ENCODE measurements at places on chromosomes 3 and 15.

- no peak for DNase-seq
Measured at GRCh38 chr15:97748576-97748975, 211.9 kb upstream of the ARRDC4 start.

DNA sequence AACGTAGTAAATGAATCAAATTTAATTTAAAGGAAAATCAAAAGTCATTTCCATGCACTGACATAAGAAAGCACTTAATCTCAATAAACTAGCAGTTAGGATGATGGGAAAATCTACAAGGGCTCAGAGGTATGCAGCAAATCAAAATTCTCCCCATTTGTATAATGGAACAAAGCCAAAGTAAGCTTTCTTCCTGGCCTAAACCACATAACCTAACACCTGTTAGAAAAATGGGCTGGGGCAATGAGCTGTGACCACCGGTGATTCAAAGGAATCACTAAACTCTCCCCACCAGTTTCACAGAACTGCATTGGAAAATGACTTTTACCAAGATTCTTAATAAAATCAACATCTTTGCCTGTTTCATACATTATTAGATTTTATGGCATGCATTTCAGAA, 1024.3 kb downstream of the FHIT start:
- DNase-seq = no peak

- DNase-seq = no peak
Measured at GRCh38 chr3:62562596-62562995, 189.2 kb upstream of the FEZF2 start.

DNA sequence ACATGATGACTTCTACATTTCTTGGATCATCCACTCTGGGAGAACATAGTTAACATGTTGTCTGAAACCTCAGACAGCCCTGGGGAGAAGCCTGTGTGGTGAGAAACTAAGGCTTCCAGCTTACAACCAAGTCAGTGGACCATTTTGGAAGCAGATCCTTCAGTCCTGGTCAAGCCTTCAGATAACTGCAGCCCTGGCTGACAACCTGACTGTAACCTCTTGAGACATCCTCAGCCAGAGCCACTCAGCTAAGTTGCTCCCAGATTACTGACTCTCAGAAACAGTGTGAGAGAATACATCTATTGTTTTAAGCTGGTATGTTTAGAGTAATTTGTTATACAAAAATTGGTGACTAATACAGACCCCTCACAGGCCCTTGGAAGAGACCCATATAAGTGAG, 50.9 kb upstream of the KPNA4 start:
- no peak for DNase-seq

DNA sequence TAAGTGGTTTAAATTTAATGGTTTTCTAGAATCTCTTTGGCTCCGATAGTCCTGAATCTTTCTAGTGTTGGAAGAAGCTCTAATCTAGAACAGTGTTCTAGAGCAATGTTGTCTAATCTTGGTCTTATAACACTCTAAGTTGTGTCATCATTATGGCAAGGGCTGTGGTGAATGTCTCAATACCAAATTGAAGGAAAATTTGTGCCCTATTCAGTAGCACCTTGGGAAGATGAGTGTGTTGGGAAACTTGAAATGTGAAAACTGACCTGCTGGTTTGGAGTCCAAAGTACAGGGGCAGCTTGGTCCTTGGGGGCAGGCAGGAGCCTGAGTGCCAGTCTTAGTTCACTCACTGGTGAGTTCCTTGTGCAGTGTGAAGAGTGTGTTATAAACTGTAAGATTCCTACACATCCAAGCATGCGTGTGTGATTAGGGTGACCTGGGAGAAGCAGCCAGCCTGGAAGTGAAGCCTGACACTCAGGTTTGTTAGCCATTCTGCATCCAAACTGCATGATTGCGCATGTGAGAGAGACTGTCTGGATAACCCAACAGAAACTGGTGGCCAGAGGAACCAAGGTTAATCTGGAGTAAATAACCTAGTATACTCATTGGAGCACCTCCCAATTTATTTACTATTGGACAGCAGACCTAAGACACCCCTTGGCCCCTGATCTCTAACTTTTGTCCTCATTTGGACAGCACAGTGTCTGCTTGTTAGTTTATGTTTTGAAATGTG, 14.6 kb downstream of the ZNF592 start:
- DNase-seq = no peak

GRCh38 chr3:10521772-10522441, 16.5 kb upstream of the ATP2B2 start:
- DNase-seq = no peak

DNA sequence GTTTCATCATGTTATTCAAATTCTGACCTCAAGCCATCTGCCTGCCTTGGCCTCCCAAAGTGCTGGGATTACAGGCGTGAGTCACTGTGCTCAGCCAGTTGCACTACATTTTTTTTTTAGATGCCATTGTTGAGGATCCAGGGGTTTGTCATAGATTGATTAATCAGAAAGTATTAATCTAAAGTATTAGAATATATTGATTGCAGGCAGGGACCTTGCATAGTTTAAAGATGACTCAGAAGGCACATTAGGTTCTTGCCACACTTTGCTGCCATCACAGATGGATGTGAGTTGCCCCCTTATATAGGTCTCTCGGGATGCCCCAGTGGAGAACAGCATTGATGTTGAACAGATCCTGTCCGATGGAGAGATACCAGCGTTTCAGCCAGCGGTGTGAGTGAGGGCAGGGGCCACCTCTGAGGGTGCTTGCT, 41.1 kb downstream of the IGF1R start:
- DNase-seq = no peak

DNA sequence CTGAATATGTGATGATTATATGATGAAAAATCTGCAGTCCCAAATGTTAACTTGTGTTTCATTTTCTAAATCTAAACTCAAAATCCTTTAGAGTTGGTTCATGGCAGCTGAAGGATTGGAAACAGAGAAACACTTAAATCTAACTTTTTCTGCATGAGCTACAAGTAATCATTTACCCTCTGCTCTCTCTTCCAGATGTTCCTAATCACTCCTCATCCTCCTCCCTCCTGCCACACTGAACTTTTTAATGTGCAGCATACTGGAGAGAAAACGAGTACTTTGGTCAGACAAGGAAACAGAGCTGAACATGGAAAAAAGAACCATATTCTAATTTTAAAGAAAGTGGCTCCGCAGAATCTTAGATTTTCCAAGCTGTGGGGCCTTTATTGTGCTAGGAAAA, 321.2 kb upstream of the COL8A1 start:
- DNase-seq = no peak

DNA sequence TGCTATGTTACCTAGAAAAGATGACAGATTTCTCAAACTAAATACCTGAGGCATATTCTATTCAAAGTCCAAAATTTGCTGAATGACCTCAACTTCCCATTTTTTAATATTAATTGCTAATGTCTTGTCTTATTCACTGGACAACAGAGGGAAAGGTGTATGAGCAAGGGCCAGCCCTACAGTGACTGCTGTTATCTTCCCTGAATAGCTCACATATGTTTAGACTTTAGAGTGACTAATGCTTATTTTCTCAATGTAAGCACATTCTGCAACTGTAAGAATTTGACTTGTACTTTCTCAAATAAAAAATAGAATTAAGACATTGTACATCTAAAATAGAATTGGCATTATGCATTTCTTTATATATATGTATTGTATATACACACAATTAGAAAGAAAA, 26.5 kb upstream of the AADACL2 start:
- DNase-seq = no peak

DNA sequence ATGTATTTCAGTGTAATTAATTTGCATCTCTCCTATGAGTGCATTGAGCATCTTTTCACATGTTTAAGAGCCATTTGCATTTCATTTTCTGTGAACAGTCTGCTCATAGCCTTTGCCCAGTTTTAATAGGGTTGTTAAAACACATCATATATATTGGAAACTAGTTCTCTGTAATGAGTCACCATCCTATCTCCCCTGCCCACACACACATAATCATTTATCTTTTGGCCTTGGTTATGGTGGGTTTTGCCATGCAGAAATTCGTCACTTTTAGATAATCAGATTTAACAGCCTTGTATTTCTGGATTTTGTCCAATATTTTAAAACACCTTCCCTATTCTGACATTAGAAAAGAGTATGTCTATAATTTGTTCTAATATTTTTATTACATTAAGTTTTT, 11.9 kb upstream of the CHRM5 start:
- DNase-seq = no peak

DNA sequence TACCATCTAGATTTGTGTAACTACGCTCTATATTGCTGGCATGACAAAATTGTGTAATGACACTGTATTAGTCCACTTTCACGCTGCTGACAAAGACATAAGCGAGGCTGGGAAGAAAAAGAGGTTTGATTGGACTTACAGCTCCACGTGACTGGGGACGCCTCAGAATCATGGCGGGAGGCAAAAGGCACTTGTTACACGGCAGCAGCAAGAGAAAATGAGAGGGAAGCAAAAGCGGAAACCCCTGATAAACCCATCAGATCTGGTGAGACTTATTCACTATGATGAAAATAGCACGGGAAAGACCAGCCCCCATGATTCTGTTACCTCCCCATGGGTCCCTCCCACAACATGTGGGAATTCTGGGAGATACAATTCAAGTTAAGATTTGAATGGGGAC, 905.7 kb downstream of the DIPK2A start:
- no peak for DNase-seq

DNA sequence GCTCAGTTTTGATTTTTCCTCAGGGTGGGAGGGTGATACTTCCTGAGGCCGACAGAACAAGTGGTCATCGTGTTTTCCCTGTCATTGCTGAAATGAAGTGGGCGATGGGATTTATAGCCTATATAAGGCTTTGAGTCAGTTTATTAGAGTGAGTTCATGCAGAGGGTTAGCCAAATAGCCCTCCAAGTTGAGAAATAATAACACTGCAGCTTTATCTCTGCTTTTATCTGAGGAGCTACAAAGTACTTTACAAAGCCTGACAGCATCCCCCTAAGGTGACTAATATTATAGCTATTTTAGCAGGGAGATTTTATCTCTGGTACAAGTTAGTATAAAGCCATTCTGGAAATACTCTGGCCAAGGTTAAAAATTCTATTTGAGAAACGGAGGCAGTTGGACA, 389.6 kb downstream of the MFSD1 start:
- no peak for DNase-seq

- no peak for DNase-seq
Measured at GRCh38 chr15:68410466-68411342, 21.3 kb downstream of the ITGA11 start.
